ENCODE measurements at places on chromosomes 3 and 15.

DNA sequence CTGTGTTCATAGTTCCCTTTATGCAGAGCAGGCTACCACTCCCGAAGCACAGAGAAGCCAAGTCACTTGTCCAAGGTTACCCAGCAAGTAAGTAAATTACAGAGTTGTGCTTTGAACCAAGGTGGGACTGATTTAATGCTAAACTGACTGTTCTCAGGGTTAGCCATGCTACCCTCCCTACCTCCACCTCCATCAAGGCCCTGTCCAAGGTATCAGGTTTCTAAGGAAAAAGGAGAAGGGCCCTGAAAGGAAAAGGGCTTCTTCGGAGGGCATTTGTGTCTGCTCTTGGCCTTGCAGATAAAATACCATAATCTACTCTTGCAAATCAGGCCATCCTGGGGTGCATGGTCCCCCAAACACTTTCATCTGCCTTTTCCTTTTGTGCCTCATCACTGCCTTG is 288.1 kb upstream of the LRRFIP2 start:
- peaks cover 19% of the 10 kb centered on the region for H3K4me1 ChIP-seq
- no peak overlapping the region for H3K27ac ChIP-seq
- H3K4me3 ChIP-seq: no peak overlapping the region

- H3K4me3 ChIP-seq: no peak overlapping the region
- H3K27ac ChIP-seq: no peak overlapping the region
- H3K36me3 ChIP-seq: peaks cover 5% of the 10 kb centered on the region
- H3K27me3 ChIP-seq: no peaks in the 10 kb centered on the region
Measured at GRCh38 chr3:110814170-110815007, 257.2 kb upstream of the NECTIN3 start.

DNA sequence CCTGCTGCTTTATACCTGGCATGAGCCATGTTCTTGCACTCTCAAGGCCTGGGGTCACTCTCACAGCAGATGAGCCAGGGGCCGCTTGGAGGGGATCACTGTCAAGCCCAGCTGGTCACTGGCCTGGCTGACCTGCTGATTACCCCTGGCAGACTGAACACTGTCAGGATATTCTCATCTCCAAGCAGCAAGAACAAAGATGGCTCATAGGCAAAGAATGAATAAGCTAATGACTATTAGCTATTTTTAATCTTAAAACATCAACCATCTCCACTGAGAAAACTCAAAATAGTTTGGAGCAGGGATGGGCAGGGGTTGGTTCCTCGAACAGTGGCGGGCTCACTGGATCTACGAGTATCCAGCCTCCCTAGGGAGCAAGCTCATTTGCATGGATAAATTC is 64.4 kb upstream of the ACAN start:
- H3K4me3 ChIP-seq: no peak overlapping the region
- H3K4me1 ChIP-seq: no peaks in the 10 kb centered on the region
- H3K27ac ChIP-seq: no peak overlapping the region
- H3K36me3 ChIP-seq: no peaks in the 10 kb centered on the region
- H3K27me3 ChIP-seq: peaks cover 20% of the 10 kb centered on the region
- DNase-seq: no peak

- H3K4me1 ChIP-seq: peaks cover 6% of the 10 kb centered on the region
- no peaks in the 10 kb centered on the region for H3K36me3 ChIP-seq
- H3K27ac ChIP-seq: peak overlapping the region; percentile 54
Measured at GRCh38 chr15:57595011-57595866, 3.5 kb downstream of the MYZAP start.

DNA sequence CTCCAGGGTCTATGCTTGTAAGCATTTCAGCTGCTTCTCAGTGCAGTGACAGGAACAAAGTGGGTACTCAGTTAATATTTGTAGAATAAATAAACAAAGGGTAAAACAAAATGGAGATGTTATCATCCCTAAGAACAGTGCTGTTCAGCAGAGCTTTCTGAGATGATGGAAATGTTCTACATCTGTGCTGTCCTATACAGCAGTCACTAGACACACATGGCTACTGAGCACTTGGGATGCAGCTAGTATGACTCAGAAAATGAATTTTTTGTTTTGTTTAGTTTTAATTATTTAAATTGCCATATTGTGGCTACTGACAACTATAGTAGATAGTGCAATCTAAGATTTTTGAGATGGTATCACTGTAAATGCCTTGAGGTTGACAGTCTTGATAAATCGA is 283.8 kb upstream of the ADAMTS9 start:
- no peak for DNase-seq
- H3K36me3 ChIP-seq: no peaks in the 10 kb centered on the region
- H3K27me3 ChIP-seq: no peaks in the 10 kb centered on the region
- peaks cover 8% of the 10 kb centered on the region for H3K4me1 ChIP-seq
- no peak overlapping the region for H3K4me3 ChIP-seq

- H3K27me3 ChIP-seq: no peaks in the 10 kb centered on the region
- no peak overlapping the region for H3K27ac ChIP-seq
- H3K36me3 ChIP-seq: no peaks in the 10 kb centered on the region
- H3K4me1 ChIP-seq: no peaks in the 10 kb centered on the region
Measured at GRCh38 chr3:7950890-7951289, 550.7 kb upstream of the LMCD1 start.

GRCh38 chr3:9784965-9785364 is 7.3 kb downstream of the TADA3 start:
- H3K4me3 ChIP-seq: no peak overlapping the region
- H3K27ac ChIP-seq: no peak overlapping the region
- no peaks in the 10 kb centered on the region for H3K27me3 ChIP-seq
- no peaks in the 10 kb centered on the region for H3K4me1 ChIP-seq
- peaks cover 32% of the 10 kb centered on the region for H3K36me3 ChIP-seq

DNA sequence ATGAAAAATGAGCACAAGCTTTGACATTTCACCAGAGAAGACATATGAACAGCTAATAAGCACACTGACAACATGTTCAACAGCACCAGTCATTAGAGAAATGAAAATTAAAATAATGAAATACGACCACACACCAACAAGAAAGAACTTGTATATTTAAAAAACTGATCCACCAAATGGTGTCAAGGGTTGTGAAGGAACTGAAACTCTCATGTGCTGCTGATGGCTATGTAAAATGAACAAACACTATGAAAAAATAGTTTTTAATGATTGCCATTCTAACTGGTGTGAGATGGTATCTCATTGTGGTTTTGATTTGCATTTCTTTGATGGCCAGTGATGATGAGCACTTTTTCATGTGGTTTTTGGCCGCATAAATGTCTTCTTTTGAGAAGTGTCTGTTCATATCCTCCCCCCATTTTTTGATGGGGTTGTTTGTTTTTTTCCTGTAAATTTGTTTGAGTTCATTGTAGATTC is 193.8 kb downstream of the SCAPER start:
- no peak overlapping the region for H3K27ac ChIP-seq
- peaks cover 29% of the 10 kb centered on the region for H3K36me3 ChIP-seq
- no peaks in the 10 kb centered on the region for H3K27me3 ChIP-seq
- no peak for DNase-seq
- H3K4me1 ChIP-seq: no peaks in the 10 kb centered on the region
- no peak overlapping the region for H3K4me3 ChIP-seq

DNA sequence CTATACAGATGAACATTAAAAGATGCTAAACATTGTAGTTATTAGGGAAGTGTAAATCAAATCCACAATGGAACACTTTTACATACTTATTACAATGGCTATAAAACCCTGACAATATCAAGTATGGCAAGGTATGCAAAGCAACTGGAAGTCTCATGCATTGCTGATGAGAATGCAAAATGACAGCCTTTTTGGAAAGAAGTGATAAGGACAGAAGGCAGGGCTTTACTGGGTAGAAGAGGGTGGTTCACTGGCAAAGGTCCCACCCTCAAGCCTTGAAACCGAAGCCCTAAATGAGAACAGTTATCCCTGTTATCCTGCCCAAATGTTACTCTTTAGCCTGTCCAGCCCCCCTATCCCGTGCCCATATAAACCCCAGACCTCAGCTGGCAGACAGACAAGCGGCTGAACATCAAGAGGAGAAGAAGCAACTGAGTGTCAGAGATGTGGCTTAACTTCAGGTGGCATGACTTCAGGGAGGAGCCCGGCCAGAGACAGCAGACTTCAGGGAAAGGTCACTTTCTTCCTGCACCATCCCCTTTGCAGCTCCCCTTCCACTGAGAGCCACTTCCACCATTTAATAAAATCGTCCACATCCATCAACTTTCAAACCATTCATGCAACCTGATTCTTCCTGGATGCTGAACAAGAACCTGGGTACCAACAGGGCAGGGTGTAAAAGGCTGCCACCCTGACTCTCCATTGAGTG is 732 bp upstream of the GCSAM start:
- DNase-seq: no peak
- no peaks in the 10 kb centered on the region for H3K36me3 ChIP-seq
- no peak overlapping the region for H3K27ac ChIP-seq
- no peaks in the 10 kb centered on the region for H3K27me3 ChIP-seq

DNA sequence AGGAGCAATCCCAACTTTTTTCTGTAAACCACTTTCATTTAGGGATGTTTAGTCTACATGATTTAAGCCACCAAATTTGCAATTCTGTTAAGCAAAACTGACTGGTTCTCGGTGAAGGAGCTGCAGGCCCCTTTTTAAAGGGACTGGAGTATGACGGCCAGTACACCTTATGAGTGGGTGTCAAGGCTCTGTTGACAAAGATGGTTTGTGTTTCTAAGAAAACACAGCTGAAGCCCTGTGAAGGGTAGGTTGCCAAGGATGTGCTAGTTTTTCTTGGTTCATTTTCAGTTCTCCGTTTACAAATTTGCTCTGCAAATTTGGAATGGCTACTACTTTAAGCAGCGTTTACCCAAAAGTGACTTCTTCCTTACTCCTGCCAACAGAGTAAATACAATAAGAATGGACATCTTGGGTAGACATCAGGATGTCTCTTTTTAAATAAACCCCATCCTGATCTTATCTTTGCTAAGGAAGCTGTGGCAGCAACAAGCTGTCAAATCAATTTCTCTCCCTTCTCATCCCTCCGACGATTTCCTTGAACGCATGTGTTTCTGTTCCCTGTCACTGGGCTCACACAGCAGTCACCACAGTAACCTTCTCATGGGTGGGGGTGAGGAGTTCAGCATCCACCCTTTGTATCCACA is 58.2 kb upstream of the CMTM8 start:
- H3K4me1 ChIP-seq: peaks cover 18% of the 10 kb centered on the region
- DNase-seq: no peak
- H3K27me3 ChIP-seq: no peaks in the 10 kb centered on the region
- H3K27ac ChIP-seq: no peak overlapping the region
- H3K36me3 ChIP-seq: no peaks in the 10 kb centered on the region
- H3K4me3 ChIP-seq: no peak overlapping the region

DNA sequence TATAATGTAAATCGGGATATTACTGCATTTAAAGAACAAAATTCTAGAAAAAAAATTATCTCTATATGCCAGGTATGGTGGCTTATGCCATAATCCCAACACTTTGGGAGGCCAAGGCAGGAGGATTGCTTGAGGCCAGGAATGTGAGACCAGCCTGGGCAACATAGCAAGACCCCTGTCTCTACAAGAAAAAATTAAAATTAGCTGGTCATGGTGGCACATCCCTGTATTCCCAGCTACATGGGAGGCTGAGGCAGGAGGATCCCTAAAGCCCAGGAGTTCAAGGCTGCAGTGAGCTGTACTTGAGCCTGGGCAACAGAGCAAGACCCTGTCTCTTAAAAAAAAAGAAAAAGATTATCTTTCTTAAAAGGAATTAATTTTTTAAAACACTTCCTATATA is 12.8 kb downstream of the SENP7 start:
- no peak overlapping the region for H3K27ac ChIP-seq
- DNase-seq: no peak
- H3K4me3 ChIP-seq: no peak overlapping the region
- peaks cover 9% of the 10 kb centered on the region for H3K36me3 ChIP-seq
- H3K4me1 ChIP-seq: no peaks in the 10 kb centered on the region

- peaks cover 30% of the 10 kb centered on the region for H3K4me1 ChIP-seq
- no peaks in the 10 kb centered on the region for H3K36me3 ChIP-seq
- DNase-seq: no peak
- no peak overlapping the region for H3K4me3 ChIP-seq
Measured at GRCh38 chr15:93359425-93360131, 270.6 kb upstream of the RGMA start.

DNA sequence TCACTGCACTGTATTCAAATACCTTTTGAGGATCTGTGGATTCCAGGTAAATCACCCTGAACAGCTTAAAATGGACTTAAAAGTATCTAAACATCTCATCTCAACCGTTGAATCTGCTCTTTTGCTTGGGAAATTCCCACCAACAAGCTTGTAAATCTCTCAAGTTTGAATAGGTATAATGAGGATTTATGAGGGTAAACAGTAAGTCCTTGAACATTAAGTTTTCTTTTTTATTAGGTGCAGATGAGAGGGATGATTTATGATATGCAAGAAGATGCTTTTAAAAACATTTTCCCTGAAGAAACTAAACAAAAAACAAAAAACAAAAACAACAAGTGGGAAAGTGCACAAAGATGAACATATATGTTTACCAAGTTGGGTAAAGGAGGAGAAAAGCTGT is 290.6 kb downstream of the ROBO1 start:
- H3K4me1 ChIP-seq: no peaks in the 10 kb centered on the region
- no peaks in the 10 kb centered on the region for H3K27me3 ChIP-seq
- H3K36me3 ChIP-seq: no peaks in the 10 kb centered on the region
- DNase-seq: no peak
- H3K4me3 ChIP-seq: no peak overlapping the region

- H3K27me3 ChIP-seq: no peaks in the 10 kb centered on the region
- DNase-seq: no peak
- no peaks in the 10 kb centered on the region for H3K36me3 ChIP-seq
Measured at GRCh38 chr3:65484964-65485363, 553.8 kb downstream of the MAGI1 start.

DNA sequence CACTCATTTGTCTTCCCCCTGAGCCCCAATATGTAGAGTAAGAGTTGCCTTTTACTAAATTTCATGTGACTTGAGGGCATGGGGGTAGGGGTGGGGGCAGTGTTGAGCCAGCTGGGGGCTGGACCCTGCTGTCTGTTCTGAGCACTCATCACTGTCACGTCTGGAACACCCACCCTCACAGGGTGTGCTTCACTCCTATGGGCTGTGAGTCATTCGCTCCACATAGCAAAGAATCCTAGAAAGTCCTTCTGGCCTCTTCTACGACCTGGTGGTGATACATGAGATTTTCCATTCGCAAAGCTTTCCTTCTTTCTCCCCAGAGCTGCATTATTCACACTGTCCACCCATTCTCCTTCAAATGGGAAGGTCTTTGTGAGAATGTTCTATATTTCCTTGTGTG is 43.6 kb upstream of the MGLL start:
- no peak for DNase-seq
- no peaks in the 10 kb centered on the region for H3K4me1 ChIP-seq
- no peaks in the 10 kb centered on the region for H3K36me3 ChIP-seq
- no peak overlapping the region for H3K4me3 ChIP-seq
- H3K27me3 ChIP-seq: peaks cover 2% of the 10 kb centered on the region

GRCh38 chr3:196666001-196666867 is 26.7 kb downstream of the NRROS start:
- no peaks in the 10 kb centered on the region for H3K36me3 ChIP-seq
- H3K4me1 ChIP-seq: peaks cover 30% of the 10 kb centered on the region
- peak overlapping the region; percentile 11 for H3K27ac ChIP-seq
- H3K27me3 ChIP-seq: peaks cover 4% of the 10 kb centered on the region

DNA sequence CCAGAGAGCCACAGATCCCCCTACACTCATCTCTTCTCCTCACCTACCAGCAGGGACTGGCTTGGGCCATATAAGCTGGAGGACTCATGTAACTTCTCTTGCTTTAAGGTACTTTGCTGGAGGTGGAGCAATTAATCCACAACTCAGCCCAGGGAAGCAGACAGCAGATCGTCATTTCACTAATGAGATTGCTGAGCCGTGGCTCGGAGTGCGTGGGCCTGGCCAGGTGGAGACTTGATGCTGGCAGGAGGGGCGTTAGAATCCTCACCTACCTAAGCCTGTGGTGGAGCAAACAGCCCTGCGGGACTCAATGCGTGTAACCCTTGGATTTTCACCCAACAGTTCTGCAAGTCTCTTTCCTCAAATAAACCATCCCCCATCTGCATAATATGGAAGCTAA is 253.2 kb downstream of the RORA start:
- H3K4me1 ChIP-seq: peaks cover 29% of the 10 kb centered on the region
- no peak overlapping the region for H3K4me3 ChIP-seq
- H3K27me3 ChIP-seq: no peaks in the 10 kb centered on the region
- H3K36me3 ChIP-seq: no peaks in the 10 kb centered on the region
- DNase-seq: no peak

Measured in type B pancreatic cell (in vitro differentiated cells).